ENCODE measurements at places on chromosomes 1 and 21.
A peak's percentile ranks its signal among the peaks of the same experiment; 100 is the strongest.

DNA sequence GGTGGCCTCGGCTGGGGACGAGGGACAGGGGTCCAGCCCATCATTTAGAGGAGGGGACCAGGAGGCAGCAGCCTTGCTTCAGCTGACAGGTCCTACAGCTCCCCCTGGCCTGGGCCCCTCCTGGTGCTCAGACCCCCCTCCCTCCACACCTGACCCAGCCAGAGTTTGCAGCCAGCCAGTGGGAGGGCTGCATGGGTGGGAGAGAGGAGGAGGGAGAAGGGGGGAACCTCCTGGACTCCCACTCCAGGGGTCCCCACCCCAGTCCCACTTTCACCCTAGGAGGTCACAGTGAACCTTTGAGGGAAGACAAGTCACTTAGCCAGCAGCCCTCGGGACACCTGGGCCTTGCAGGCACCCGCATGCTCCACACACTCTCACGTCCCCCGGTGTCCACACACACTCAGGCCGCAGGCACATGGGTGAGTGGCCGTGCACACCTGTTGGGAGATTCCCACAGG lies 108.9 kb upstream of the ZBTB40 start:
- DNase-seq = no peak

GRCh38 chr1:6732942-6733341 lies 31.3 kb upstream of the DNAJC11 start:
- no peak for DNase-seq

GRCh38 chr1:46665983-46666382 lies 2.2 kb downstream of the ATPAF1 start:
- no peak for DNase-seq

DNA sequence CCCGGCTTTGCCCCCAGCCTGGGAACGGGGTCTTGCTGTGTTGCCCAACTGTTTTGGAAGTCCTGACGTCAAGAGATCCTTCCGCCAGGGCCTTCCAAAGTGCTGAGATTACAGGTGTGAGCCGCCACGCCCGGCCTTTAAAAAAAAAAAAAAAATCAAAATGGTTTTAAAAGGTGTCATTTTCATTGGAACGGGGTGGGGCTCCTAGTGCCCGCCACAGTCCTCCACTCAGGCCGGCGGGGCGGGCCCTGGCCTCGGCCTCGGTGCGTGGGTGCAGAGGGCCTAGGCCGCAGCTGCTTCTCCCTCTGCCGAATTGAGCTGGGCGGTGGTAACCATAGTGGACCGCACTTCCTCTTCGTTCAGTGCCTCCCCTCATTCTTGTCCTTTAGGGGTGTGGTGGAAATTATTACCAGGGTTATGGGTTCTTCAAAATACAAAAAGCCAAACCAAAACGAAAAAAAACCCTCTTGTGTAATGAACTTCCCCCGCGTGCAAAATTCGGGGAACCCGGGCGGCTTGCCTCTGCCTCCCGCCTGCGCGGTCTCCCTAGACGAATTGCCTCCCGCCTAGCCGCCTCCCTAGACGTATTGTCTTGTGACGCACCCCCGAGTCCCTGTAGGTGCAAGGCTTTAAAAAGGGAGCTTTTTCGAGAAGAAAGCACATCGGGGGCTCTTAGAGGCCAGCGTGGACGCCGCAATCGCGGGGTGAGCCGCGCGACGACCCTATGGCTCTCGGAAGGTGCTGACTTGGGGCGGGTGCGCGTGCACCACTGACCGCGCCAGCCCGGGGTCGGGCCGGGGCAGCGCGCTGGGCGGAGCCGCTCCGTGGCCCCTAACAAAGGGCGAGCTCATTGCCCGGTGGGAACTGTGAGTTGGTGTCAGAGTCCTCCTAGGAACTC lies 10.5 kb upstream of the SPEN start:
- peak; percentile 63 for DNase-seq

GRCh38 chr1:35178295-35178695 lies 14.7 kb downstream of the SFPQ start:
- no peak for DNase-seq

DNA sequence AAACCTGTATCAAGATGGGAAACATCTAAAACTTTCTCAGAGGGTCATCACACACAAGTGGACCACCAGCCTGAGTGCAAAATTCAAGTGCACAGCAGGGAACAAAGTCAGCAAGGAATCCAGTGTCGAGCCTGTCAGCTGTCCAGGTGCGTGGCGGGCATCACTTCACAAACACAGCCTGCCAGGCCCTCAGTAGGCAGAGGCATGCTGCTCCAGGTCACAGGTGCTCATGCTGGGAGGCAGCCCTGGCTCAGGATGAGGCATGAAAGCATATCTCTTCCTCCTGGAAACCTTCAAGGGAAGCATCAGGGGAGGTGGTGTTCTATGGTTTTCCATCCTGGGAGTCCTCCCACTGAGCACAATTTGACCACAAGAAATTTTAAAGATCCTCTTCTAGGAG lies 6.3 kb downstream of the CD2 start:
- no peak for DNase-seq

GRCh38 chr1:148388260-148389026 lies 94.7 kb downstream of the PPIAL4G start:
- peak; percentile 81 for DNase-seq

GRCh38 chr1:203178821-203179666 lies 3.4 kb upstream of the MYBPH start:
- no peak for DNase-seq

DNA sequence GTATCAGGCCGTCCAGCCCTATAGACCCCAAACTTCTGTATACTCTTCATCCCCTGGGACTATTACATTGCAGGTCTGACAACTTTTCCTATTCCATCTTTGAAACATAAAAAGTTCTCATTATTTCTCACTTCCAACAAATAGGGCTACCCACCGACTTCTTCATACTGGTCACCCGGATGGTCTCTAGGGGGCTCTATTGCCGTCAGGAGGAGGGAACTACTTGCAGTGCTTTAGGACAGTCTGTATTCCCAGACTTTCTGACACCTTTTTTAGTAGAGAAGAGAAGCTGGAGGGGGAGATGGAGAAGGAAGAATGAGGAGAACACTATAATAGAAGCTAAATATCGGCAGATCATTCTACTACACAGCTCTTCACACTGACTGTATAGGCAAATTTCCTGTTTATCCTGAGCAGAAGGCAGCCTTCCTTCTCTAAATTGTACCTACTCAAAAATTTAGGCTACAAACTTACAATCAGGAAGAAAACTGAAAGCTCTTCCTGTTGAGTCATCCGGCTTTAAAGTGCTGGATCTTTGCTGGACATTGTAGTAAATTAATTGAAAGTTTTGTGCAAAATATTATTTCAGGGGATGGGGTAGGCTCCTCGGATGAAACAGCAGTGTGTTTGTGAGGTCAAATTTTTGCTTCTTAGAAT lies 54.6 kb downstream of the CDC7 start:
- DNase-seq = no peak

DNA sequence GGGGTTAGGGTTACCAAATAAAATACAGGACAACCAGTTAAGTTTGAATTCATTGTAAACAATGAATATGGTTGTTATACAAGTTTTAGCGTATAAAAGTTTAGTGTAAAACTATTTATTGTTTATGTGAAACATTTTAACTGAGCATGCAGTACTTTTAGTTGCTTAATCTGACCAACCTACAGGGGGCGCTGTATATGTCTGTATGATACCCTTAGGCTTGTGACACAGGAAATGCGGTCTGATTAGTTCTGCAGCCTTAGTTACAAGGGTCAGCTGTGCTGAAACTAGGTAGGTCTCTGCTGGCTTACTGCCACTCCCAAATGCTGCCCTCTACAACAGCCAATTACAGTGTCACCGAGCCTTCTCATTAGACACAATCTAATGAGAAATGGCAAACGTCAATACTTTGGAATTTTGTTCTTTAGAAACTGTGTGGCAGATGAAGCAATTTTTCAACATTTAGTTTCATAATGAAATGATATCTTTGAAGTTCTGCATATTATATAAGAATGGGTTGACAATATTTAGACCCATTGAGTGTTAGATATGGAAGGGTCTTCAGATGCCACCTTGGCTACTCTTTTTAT lies 56.2 kb downstream of the NTNG1 start:
- peak; percentile 3 for DNase-seq

DNA sequence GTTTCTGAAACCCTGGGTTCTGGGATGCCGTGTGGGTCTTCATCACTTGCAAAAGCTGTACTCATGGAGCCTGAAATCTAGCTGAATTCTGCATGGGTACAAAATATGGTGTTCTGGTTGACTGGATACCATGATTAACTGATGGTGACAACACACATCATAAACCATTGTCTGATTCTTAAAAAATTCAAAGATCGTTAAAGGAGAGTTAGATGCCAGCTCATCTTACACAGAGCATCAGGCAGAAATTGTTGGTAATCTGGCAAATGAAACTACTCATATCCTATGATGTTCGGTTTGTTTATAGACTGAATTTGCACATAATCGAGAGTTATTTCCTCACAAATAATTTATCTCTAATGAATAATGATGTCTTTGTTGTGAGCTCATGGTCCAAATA lies 218.1 kb upstream of the PKN2 start:
- no peak for DNase-seq

DNA sequence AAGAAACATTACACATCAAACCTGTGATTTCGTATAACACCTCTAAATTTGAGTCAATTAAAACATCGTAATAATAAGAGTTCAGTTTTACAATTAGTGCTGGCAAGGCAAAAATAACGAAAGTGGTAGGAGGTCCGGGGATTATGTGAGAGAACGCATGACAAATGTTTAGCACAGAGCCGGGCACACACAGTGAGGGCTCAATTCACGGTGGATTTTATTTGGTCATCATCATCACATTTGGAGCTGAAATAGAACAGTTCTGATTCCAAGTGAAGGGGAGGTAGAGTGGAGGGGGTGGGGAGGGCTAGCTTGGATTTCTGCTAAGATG lies 20.0 kb downstream of the H3-3A start:
- DNase-seq = no peak

DNA sequence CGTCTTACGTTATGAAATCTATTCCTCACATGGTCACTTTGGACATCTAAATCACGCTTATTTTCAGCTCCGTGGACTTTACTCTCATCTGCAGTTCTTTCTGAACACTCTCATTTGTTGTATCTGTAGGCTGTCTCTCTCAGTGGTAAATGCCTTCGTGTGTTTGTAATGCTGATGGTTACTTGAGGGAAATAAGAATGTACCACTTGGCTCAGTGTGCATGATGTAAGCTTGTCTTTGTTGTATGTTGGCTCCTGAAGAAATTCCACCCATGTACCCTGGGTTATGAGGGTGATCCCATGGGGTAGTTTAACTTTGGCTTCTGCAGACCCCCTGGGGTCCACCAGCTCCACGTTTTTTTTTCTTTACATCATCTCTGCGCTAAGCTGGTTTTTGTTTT lies 378.4 kb downstream of the SETD4 start:
- DNase-seq = no peak

GRCh38 chr1:198492872-198493271 lies 47.6 kb downstream of the ATP6V1G3 start:
- DNase-seq = no peak

DNA sequence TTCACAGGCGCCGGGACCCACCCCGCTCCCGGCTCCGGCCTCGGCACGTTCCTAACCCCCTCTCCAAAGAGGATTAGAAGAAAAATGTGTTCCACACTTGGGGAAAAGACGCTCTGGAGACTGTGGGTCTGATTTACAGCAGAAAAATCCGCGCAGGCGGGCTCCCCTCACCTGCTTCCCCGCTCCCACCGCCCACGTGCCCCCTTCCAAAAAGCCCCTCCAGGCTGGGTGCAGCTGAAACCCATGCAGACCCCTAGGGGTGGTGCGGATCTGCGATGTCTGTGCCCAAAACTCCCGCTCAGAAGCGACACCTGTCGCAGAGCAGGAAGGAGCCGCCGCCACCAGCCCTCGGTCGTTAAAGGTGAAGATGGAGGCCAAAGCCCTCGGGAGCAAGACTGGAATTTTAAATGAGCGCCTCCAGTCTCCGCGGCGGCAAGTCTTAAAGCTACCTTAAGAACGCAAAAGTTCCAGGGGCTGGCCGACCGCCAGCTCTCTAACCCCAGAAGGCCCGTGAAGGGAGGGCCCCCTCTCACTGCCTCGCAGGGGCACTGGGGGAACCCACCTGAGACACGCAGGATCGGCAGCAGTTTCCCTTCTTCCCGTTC lies 688 bp upstream of the CHD5 start:
- no peak for DNase-seq

DNA sequence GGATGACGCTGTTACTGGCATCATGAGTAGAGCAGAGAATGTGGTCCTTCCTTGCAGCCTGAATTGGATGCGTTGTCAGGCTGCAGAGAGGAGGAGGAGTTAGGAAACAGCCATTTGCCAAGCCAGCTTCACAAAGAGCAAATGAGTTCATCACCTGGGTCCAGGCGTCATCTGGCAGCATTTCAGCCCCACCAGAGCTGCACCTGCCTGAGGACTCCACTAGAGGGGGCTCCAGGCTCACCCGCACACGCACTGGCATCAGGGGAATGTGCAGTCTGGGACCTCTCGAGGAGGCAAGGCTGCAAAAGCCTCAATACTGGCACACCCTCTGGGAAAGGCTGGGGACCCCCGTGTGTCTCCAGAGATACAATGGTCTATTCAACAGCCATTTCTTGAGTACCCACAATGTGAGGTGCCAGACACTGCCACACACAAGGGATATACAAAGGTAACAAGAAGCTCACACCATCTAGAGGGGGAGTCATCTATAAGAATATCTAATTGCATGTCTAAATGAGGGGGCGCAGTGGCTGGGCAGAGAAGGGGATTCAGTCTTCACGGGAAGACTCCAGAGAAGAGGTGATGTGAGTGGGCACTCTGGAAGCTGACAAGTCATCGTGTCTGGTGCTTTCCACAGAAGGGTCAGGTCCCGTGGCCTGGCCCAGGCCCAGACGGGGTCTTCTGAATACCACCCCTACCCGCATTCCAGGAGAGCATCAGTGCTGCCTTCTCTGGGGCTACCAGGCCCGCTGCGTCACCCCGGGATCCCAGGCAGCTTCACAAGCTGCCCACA lies 53.5 kb upstream of the CNTN2 start:
- DNase-seq = peak; percentile 37

- DNase-seq = no peak
Observed at GRCh38 chr1:37461698-37462436, 12.5 kb upstream of the ZC3H12A start.

DNA sequence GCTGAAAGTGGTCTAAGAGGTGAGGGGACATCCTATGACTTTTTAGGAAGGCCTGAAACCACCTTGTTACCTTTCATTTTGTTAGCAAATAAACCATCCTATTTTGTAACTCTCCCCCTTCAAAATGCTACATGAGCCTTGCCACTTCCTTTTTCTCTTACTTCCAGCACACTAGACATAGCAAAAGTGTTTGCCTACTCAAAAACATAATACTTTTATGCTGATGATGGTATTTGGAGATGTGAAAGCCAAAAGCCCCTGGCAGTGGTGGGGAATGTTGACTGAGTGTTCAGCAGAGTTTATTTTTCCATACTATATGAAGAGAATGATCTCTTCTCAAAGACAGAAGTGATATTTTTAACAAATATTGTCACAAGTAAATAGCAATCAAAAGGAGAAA lies 134.2 kb downstream of the EDEM3 start:
- DNase-seq = no peak

- no peak for DNase-seq
Observed at GRCh38 chr1:51607681-51608095, 9.2 kb upstream of the OSBPL9 start.

GRCh38 chr1:24720152-24720551 lies 25.1 kb upstream of the CLIC4 start:
- DNase-seq = no peak

- DNase-seq = no peak
Observed at GRCh38 chr21:41897700-41898099, 18.6 kb upstream of the PRDM15 start.

- no peak for DNase-seq
Observed at GRCh38 chr1:203406446-203407045, 55.6 kb upstream of the FMOD start.

All from stimulated activated CD8-positive, alpha-beta memory T cell treated with anti-CD3 and anti-CD28 coated beads, Interleukin-7, amount 100 ng/mL, for 48 hours (primary cell).